GM10248 (cell line): ENCODE measurements at places on chromosomes 11 and 22.
A peak's percentile ranks its signal among the peaks of the same experiment; 100 is the strongest.

DNA sequence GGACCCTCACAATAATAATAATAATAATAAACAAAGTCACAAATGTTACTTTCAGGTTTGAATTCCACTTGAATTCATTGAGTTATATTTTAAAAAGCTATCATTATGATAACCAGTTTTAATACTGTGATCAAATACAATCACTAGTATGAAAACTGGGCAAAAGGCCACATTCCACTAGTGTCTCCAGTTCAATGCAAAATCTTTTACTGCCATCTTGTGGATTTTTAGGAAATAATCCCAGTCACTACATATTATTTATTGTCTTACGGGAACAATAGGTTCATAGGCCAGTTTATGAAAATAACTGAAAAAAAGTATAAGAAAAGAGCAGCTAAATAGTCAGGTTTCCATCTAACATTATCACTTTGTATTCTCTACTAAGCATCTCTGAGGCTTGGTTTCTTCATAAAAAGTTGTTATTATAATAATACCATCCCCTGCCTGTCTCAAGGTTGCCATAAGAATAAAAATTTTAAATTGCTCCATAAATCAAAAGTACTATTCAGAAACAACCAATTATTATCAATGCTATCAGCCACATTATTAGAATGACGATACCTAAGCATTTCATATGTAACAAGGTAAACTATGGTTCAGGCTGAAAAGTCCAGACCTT is 533.9 kb upstream of the CCDC90B start:
- DNase-seq = peak; percentile 11

- DNase-seq = no peak
Measured at GRCh38 chr11:75896843-75897419, 81.9 kb downstream of the UVRAG start.

DNA sequence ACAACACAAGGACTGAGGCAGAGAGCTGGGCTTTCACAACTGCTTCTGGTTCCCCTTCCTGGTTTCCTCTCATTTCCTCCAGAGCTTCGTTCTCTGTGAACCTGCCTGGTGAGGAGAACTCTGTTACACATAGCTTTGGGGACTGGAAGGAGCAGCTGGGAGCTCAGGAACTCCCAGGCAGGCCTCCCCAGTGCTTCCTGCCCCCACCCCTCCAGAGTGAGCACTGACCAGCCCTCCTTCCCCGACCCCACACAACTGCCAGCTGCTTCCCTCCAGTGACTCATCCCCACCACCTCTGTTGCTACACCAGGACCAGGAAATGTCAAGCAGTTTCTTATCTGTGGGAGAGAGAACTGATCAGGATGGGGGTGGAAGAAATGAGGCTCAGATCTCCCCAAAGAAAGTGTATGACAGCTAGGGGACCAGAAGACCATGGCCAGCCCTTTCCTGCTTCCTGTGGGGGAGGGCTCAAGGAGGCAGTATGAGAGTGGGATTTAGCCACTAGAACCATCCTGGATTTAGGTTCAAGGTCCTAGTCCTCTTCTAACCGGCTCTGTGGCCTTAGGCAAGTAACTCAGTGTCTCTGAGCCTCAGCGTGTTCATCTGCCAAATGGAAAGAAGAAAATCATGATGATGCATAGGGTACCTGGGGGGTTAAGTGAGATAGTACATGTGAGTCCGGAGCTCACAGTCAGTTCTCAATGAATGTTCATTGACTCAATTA is 4.5 kb upstream of the TP53I11 start:
- DNase-seq = no peak

GRCh38 chr11:87137711-87138110 is 100.0 kb downstream of the TMEM135 start:
- DNase-seq = no peak

- DNase-seq = no peak
Measured at GRCh38 chr22:17880468-17880867, 106.2 kb upstream of the BID start.

GRCh38 chr11:113204280-113204679 is 110.1 kb upstream of the TTC12 start:
- DNase-seq = no peak

DNA sequence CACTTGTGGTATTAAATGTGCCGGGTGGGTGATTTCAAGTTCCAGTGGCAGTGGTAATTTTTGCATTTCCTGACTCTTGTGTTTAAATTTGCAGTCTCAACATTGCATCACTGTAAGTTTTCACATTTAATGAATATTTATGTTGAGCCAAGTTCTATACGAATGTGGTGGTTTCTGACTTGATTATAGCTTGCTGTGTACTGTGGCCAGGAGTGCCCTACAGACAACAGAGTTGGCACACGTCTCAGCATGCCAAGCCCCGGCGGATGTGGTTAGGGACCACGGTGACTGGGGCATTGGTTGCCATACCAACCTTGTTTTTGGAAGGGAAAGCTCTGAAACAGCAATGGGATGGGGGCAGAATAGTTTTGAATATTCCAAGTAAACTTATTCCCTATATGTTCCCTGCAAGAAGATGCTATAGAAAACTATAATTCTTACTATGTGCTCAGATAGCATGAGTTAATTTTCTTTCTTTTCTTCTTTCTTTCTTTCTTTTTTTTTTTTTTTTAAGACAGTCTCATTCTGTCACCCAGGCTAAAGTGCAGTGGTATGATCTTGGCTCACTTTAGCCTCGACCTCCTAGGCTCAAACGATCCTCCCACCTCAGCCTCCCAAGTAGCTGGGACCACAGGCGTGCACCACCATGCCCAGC is 16.0 kb downstream of the ZNRF3 start:
- DNase-seq = no peak

DNA sequence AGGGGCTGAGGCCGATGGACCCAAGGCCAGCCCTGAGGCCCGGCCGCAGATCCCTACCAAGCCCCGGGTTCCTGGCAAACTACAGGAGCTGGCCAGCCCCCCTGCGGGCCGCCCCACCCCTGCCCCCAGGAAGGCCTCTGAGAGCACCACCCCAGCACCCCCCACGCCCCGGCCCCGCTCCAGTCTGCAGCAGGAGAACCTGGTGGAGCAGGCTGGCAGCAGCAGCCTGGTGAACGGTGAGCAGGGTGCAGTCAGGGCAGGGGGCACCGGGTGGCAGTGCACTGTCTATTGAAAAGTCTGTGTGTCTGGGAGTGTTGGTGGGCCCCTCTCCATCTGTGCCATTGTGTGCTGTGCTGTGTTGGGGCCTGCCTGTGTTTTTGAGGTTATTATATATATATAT is 16.1 kb downstream of the MICALL1 start:
- no peak for DNase-seq

DNA sequence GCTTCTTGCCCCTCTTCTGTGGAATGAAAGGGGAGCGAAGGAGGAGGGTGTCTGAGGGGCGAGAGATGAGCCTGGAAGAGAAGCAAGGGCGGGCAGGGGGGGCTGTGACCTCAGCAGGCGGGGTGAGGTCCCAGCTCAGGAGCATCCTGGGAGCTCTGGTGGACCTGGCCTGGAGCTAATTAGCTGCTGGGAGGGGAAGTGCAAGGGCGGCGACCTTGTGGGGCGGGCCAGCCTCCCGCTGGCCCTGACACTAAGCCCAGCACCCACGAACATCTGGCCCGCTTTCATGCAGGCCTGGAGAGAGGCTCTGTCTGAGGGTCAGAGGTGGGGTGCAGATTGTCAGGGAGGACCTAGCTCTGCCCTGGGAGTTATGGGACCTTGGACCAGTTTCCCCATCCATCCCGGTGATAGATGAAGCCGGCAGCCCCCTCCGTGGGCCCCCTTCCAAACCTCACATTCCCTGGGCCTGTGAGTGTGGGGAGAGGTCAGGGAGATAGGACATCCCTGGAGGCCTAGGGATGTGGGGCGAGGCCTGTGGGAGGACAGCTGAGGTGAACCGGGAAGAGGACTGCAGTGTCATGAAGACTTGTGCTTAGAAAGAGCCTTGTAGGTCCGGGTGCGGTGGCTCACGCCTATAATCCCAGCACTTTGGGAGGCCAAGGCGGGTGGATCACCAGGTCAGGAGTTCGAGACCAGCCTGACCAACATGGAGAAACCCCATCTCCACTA is 28.5 kb upstream of the CD82 start:
- no peak for DNase-seq

- DNase-seq = no peak
Measured at GRCh38 chr22:35479359-35479758, 61.3 kb upstream of the RASD2 start.

- DNase-seq = peak; percentile 94
Measured at GRCh38 chr11:518463-519202, 11.6 kb upstream of the RNH1 start.

DNA sequence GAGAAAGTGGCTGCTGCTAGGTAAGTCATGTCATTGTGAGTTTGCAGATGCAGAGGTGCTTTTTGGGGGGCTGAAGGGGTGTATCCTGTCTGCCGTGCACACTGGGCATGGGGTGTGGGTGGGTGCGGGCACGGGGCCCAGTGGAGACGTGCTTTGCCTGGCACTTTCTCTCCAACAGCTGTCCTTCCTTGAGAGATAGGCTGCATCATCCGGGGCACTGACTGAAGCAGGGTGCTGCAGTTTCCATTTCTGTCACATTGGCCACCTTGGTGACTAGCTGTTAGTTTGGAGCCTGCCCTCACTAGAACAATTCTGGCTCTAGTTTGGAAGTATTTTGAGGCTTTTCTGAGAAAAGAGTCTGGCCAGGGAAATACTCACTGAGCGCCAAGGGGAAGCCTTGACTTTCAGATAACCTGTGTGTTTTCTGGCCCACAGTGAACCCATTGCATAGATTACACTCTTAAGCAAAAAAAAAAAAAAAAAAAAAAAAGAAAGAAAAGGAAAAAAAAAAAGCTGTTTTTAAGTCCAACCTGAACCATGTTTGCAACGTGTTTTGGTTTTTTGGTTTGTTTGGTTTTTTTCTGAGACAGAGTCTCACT is 219.2 kb downstream of the NAV2 start:
- DNase-seq = no peak

DNA sequence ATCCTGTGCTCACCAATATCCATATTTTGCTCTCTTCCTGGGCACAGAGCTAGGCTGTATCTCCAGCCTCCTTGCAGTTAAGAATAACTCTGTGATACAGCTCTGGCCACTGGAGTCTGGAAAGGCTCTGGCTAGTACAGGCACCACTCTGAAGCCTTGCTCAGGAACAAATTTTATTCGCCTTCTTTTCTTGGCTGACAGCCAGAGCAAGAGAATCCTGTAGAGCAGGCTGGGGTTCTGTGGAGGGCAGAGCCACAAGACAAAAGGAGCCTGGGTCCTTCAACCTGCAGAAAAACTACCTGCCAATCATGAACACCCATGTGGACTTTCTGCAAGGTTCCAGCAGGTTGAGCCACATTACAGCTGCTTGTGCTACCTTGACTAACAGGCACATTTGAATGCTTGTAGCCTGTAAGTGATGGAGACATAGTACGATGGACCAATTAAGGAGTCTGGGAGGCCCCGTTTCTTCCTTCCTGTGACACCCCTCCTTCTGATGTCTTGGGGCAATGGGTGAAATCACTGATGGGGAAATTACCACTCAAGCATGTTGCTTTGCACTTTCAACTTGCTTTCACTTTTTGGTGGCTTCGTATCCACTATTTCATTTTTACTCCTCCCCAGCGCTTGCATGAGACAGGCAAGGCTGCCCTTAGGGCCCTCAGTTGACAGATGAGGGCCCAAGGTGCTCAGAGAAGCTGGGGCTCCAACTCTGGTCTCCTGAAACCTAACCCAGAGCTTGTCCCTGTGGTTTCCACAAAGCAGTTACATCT is 267.2 kb upstream of the SYN3 start:
- peak; percentile 70 for DNase-seq

- no peak for DNase-seq
Measured at GRCh38 chr22:19723983-19724827, 866 bp downstream of the GP1BB start.

DNA sequence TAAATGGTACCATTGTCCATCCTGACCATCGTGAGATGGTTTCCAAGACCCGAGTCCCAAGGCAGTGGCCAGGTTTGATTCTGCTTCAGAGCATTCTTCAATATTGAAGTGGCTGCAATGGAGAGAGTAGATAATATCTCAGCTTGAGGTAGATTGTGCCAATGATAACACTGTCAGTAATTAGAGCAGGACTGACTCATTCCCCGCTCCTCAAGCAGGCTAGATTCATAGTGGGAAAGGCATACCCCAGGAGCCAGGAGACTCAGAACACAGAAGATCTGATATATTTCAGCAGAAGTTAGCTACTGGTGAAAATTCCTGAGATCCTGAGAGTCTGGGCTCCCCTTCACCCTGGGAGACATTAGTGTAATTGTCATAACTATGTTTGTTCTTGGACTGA is 55.6 kb upstream of the LARGE1 start:
- no peak for DNase-seq

GRCh38 chr11:26782220-26782965 is 60.5 kb upstream of the SLC5A12 start:
- no peak for DNase-seq

DNA sequence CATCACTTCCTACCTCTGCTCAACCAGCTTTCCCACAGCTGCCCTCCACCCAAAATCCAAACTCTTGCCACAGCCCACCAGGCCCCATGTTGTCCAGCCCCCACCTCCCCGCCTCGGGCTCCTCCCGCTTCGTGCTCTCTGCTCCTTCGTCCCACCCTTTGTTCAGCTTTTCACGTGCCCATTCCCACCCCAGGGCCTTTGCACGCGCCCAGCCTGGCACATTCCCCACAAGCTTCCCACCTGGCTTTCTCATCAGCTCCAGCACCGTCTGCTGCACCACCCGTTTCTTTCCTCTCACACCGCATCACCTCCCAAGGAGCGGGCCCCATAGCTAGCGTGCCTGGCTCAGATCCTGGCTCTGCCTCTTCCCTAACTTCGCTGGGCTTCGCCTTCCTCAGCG is 54.8 kb downstream of the SCUBE1 start:
- DNase-seq = no peak

DNA sequence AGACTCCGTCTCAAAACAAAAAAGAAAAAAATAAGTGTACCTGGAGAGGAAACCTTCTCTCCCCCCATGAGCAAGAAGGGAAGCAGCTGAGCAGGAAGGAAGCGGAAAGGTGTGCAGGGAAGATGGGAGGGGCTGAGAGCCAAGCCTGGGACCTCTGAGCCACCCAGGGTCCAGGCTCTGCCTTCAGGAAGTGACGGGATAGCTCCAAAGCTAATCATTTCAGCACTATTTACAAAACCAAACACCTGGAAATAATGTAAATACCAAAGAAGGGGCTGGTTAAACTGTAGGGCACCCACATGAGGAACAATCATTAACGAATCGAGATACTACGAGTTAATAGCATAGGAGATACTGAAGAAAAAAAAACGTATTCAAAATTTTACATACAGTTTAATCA is 27.9 kb downstream of the ARRB1 start:
- no peak for DNase-seq

DNA sequence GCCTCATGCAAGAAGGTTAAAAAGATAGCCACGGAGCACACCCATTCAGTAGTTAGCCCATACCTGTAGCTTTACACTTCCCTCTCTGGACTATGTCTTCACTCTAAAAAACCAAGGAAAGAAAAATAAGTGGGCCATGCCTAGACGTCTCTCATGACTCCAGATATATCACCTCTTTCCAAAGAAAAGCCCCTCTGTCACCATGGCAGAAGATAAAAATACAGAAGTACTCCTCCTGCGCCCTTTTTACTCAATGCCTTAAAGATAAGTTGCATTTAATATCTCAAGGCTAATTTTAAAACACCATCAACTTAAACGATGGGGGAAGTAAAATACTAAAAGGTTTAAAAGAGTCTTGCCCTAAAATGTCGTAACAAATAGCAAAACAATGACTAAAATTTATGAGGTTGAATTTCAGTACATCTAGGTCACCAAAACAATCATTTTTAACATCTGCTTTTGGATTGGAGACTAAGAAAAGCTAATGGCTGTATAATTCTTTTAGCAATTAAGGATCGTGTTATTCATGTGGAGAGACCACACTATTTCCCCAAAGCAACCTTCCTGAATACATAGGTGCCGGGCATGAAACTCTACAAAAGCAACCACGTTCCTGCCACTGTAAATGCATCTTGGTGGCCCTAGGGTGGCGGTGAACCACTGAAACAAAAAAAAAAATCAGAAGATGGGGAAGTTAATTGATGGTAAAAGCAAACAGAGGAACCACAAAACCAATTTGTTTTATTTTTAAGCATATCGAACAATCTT is 46.0 kb downstream of the CELF1 start:
- no peak for DNase-seq
